ENCODE measurements at places on chromosomes 13 and 19. TPM values are rescaled to one million over a fixed set of nuclear protein-coding genes. Genes with fewer than 3 reads are reported as not detected.
A peak's percentile ranks its signal among the peaks of the same experiment; 100 is the strongest.

DNA sequence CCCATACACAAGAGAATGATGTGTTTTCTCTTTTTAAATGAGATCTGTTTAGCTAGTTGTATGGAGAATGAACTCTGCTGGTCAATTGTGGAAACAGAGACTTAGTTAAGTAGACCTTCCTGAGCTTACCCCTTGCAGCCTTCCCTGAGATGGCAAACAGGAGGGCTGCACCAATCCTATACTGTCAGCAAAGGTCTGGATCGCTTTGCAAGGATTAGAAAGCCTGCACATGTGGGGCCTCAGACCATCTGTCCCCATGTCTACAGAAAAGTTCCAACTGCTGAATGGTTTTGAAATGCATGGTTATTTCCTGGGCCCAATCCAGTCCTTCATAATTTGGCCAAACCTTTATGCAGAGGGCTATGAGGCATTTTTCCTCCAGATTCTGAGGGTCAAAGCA is 183.9 kb upstream of the SLC10A2 start:
- H3K27me3 ChIP-seq: no peaks in the 10 kb centered on the region
- no peak overlapping the region for H3K4me3 ChIP-seq
- H3K36me3 ChIP-seq: no peaks in the 10 kb centered on the region
- no peaks in the 10 kb centered on the region for H3K4me1 ChIP-seq

GRCh38 chr13:25490236-25490635 is 118.5 kb downstream of the ATP8A2 start:
- DNase-seq: no peak
- H3K36me3 ChIP-seq: no peaks in the 10 kb centered on the region
- no peaks in the 10 kb centered on the region for H3K4me1 ChIP-seq
- H3K4me3 ChIP-seq: no peak overlapping the region
- no peak overlapping the region for H3K27ac ChIP-seq

- peak; percentile 55 for DNase-seq
- H3K27ac ChIP-seq: peak overlapping the region; percentile 54
- H3K4me1 ChIP-seq: peaks cover 55% of the 10 kb centered on the region
- no peaks in the 10 kb centered on the region for H3K36me3 ChIP-seq
- no peak overlapping the region for H3K4me3 ChIP-seq
- no peaks in the 10 kb centered on the region for H3K27me3 ChIP-seq
Measured at GRCh38 chr19:40143612-40144011, 47.6 kb upstream of the MAP3K10 start.

GRCh38 chr13:25111585-25111956 is 15.6 kb downstream of the PABPC3 start:
- H3K4me1 ChIP-seq: no peaks in the 10 kb centered on the region
- H3K27ac ChIP-seq: no peak overlapping the region
- no peak for DNase-seq
- H3K27me3 ChIP-seq: peaks cover 2% of the 10 kb centered on the region

Gene NR2C2AP
- total RNA-seq: 32.2 TPM

Gene PBX4
- total RNA-seq: 48.3 TPM

All from T-cell (primary cell).